ENCODE measurements at places on chromosomes 2 and 18. TPM values are rescaled to one million over a fixed set of nuclear protein-coding genes. Genes with fewer than 3 reads are reported as not detected.

The RESP18 gene
- total RNA-seq = not detected

The PSD4 gene
- total RNA-seq = 338 TPM

The CFC1 gene
- total RNA-seq = not detected

The SLC5A7 gene
- not detected for total RNA-seq

The MERTK gene
- total RNA-seq = 0.29 TPM

The CHRNG gene
- not detected for total RNA-seq

The GALR1 gene
- total RNA-seq = not detected

The HOXD9 gene
- total RNA-seq = not detected

Measured in T-helper 1 cell treated with Interleukin-12 subunit alpha and Interleukin-12 subunit beta and Interleukin-4 antibody, amounts not matched to agents 30 ng/mL and 1 ng/mL, for 36 hours (primary cell).